A172 (cell line): ENCODE measurements at places on chromosomes 5 and 9. TPM values are rescaled to one million over a fixed set of nuclear protein-coding genes. Genes with fewer than 3 reads are reported as not detected.

DNA sequence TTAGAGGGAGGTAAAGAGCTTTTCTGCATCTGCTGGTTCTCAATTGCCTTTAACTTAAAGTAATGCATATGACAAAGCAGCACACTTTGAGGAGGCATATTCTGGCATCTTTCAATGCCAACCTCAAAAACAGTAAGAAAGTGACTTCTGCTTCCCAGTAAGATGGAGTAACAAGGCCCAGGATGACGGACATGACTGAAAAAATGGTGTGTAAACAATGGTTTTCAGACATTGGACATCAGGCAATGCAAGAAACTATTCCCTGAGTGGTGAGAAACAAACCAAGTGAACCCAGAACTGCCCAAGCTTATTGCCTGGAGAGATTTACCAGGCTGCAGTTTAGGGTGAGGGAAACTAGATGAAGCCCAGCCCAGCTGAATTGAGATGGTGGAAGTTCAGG is 39.8 kb upstream of the TTC39B start:
- DNase-seq, result no peak

DNA sequence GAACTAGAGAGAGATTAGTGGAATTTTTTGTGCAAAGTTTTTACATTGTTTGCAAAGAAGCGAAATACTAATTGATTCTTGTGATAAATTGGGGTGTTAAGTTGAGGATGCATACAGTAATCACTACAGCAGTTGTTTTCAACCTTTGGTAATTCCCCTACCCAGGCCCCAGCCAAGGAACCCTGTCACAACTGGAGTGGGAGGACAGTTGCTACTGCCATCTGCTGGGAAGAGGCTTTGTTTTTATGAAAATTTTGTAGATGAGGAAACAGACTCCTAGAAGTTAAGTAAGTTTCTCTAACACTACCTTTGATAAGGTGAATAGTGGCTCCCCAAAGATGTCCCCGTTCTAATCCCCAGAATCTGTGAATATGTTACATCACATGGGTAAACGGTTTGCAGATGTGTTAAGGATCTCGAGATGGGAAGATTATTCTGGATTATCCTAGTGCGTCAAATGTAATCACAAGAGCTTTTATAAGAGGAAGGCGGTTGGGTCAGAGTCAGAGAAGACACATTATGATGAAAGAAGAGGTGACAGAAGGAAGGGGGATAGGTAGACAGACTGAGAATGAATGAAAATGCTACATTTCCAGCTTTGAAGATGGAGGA is 34.0 kb upstream of the PPP1R2B start:
- peak; percentile 25 for DNase-seq

GRCh38 chr9:112149211-112149610 is 25.9 kb downstream of the SUSD1 start:
- DNase-seq, result no peak

DNA sequence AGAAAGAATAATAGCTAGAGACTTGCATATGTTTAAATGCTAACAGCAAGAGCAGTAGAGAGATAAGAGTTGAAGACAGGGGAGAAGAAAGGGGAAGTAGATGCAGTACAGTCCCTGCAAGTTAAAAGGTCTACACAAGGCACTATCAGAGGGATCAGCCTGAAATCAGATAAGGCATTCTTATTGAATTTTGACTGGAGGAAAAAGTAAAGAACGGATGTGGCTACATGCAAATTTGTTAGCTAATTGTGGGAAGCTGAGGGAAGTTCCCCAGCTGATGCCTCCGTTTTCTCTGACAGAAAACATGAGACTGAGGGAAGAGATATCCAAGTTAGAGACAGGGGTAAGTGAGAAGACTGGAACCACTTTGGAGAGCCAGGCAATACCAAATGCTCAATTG is 12.9 kb upstream of the RHOBTB3 start:
- no peak for DNase-seq

GRCh38 chr5:117454716-117455212 is 880.1 kb upstream of the SEMA6A start:
- peak; percentile 42 for DNase-seq

DNA sequence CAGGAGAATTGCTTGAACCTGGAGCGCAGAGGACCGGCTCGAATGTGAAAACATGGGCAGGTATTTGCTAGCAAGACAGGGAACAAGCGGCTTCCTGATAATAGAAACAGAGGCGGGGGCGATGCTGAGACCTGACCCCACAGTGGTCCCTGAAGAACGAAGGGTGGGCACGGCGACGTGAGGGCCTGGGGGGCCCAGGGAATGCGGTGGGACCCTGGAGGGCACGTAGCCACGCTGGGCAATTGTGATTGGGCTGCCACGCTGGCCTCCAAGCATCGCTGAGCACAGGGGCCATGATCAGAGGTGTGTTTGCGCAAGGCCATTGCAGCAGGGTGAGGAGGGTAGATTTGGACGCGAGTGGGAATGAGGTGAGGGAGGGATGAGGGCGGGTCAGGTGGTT is 30.7 kb downstream of the MED10 start:
- no peak for DNase-seq

DNA sequence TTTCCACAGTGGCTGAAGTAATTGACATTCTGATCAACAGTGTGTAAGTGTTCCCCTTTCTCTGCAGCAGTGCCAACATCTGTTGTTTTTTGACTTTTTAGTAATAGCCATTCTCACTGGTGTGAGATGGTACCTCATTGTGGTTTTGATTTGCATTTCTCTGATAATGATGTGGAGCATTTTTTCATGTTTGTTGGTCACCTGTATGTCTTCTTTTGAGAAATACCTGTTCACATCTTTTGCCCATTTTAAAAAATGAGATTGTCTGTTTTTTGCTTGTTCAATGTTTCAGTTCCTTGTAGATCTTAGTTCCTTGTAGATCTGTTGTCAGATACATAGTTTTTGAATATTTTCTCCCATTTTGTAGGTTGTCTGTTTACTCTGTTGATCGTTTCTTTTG is 162.5 kb upstream of the PITX1 start:
- no peak for DNase-seq

DNA sequence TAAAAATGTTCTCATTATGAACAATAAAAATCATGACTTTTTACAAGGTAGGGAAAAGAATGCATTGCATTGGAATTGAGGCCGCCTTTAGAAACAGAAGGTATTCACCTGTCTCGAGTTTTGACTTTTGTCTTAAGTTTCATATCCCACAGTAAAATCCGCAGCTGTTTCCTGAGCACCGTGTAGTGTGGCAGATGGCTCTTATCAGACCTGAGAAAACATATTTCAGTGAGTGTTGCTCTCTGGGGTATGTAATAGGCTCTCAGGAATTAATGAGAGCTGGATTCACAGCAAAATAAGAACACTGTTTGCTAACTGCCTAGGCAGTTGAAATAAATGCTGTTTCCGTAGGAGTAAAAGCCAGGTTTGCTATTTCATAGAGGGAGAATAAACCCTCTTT is 221.4 kb downstream of the CFAP90 start:
- DNase-seq, result no peak

- peak; percentile 73 for DNase-seq
Observed at GRCh38 chr9:113600023-113600823, 136.7 kb downstream of the RGS3 start.

DNA sequence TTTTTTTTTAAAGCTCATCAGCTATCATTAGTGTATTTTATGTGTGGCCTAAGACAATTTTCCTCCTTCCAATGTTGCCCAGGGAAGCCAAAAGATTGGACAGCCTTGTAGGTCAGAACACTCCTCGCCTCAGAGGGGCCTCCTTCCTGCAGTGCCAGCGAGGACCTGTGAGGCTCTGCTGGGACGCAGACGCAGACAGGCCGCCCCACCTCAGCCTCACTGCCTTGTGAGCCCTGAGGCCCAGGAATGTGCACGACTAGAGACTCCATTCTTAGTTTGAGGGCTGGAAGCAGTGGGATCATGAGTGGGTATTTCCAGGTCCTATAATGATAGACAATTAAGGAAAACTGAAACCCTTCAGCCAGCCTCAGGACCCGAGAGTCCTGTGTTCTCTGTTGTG is 85.4 kb downstream of the PJA2 start:
- DNase-seq, result no peak

DNA sequence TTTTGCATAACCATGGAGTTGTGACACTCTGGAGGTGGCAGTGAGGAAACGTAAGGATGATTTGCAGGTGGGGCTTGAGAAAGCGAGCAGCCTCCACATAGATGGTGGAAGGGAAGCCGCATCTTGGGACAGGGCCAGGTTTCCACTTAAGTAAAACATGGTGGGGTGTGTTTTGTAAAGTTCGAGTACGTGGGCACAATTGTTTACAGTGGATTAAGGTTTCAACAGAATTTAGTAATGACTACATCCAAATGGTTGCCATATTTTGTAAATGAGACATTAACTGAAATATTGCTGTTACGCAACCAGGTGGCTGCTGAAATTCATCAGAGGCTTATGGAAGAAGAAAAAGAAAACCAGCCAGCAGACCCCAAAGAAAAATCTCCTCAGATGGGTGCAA is 85.4 kb upstream of the IL7R start:
- DNase-seq, result peak; percentile 71

DNA sequence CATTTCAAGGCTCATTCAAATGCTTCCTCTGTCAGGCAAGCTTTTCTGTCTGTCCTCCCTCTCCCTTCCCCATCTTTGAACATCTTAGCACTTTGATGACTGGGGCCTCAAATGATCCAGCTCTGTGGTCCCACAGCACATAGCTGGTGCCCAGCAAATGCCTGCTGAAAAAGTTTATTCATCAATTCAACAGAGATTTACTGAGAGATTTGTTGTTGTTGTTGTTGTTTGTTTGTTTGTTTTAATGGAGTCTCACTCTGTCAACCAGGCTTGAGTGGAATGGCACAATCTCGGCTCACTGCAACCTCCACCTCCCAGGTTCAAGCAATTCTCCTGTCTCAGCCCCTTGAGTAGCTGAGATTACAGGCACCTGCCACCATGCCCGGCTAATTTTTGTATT is 6.0 kb upstream of the EXOSC2 start:
- no peak for DNase-seq

DNA sequence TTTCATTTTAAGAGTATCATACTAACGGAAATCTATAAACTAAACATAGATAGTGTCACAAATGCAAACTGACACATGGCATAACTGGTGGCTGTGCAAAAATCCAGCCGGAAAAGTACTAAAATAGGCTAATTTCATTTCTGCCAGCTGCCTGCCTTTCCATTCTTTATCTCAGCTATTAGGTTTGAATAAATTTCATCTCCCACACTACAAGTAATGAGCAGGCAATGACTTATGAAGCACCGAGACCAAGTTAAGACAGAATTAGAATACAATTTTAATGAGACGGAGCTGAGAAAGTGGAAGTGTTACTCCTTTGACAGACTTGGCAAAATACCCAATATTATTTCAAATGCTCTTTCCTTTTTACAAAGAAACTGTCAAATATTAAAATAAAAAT is 258.8 kb upstream of the ZNF608 start:
- no peak for DNase-seq

DNA sequence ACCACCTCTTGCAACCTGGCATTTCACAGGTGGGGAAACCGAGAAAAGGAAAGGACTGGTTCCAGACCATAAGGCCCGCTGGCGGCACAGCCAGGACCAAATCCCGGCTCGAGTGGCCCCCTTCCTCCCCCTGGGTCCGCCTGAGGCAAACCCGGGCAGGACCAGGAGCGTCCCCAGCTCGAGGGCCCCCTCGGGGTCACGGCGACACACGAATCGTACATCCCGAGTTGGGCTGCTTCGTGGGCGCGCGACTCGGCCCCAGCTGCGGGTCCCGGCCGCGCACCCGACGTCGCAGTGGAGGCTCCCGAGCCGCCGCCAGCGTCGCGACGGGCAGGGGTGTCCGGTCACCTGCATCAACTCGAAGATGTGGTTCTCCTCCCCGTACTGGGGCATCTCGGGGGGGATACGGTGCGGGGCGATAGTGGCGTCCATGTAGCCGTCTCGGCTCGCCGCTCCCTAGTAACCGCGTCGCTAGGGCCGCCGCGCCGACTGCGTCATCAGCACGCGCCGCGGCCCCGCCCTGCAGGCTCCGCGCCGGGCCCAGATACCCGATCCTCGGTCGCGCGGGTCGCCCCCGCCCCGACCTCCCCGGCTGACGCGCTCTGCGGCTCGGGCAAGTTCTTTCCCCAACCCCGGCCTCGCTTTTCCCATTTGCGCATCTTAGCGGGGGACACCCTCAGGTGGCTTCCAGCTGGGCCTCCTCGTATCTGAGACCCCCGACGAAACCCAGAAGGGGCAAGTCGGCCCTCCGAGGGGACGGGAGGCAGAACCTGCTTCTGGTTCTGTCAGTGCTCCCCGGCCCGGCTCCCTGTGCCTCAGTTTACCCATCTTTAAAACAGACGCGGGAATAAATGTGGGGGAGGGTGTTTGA is at the start of gene AK8:
Gene AK8 (minus strand): TSS at position 461 of the 871 bp plus-strand sequence. CDS start 29 bp downstream, at position 432.
- DNase-seq, result peak; percentile 39

DNA sequence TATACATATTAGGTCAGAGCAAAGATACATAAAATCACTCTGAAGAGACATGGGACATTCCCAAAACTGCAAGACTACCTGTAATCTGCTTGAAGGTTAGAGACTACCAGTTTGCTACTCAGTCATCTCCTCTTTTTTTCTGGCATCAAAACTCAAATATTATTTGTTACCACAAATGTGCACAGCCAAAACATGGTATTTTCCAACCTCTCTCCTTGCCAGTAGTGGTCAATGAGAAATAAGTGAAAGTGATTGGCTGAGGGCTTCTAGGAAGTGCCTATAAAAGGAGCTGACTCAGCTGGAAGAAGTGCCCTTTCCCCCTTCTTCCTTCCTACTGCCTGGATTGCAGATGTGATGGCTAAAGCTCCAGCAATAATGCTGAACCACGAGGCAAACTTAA is 13.8 kb downstream of the GZMK start:
- DNase-seq, result no peak

GRCh38 chr9:133571896-133572595 is 37.1 kb downstream of the FAM163B start:
- DNase-seq, result no peak

DNA sequence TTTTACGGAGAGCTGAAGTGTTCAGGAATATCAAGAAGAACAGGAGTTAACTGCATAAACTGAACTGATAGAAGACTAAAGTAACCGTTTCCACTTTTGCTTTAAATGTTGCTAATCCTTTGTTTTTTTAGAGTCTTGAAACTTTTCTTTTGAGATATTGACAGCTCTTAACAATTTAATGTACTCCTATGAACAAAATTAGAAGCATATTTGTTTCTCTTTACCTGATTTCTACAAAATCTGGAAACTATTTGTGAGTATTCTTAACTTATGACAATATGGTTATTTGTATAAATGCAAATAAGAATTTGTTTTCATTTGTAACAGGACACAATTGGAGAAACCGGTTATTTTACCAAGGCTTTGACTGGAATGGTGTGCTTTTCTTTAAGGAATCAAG is 89.5 kb upstream of the FAM120A start:
- no peak for DNase-seq

- no peak for DNase-seq
Observed at GRCh38 chr5:30041291-30041690, 1152.2 kb upstream of the CDH6 start.

GRCh38 chr5:168020542-168021294 is 270.7 kb upstream of the WWC1 start:
- peak; percentile 34 for DNase-seq

Gene ENC1
- 26.2 and 28.3 TPM in 2 replicates for total RNA-seq

Gene GPR151
- total RNA-seq, result not detected in 2 replicates

Gene DEPDC1B
- 34.4 and 35.0 TPM in 2 replicates for total RNA-seq

Gene PKD2L2
- total RNA-seq, result not detected in 2 replicates

Gene GABRA1
- 1.4 TPM in 1 of 2 replicates, not detected in the other for total RNA-seq

Gene TAS2R1
- total RNA-seq, result not detected in 2 replicates

Gene CSNK1A1
- total RNA-seq, result 354 and 416 TPM in 2 replicates

Gene ZSWIM6
- 5.6 and 5.9 TPM in 2 replicates for total RNA-seq

Gene MEIKIN
- not detected in 2 replicates for total RNA-seq

Gene MARCOL
- not detected in 2 replicates for total RNA-seq

Gene FBXW2
- 28.7 and 36.1 TPM in 2 replicates for total RNA-seq

Gene TRPM3
- 0.09 and 0.57 TPM in 2 replicates for total RNA-seq

Gene NUTM2G
- not detected in 2 replicates for total RNA-seq

Gene ADRB2
- total RNA-seq, result 0.17 and 0.45 TPM in 2 replicates

Gene RAB14
- total RNA-seq, result 39.4 and 39.5 TPM in 2 replicates

Gene TENT4A
- 7.6 and 7.8 TPM in 2 replicates for total RNA-seq

Gene SPINK1
- total RNA-seq, result 0.72 and 55.3 TPM in 2 replicates
